Smooth muscle cell of the umbilical artery (primary cell): ENCODE measurements at places on chromosomes 12 and 14. TPM values are rescaled to one million over a fixed set of nuclear protein-coding genes. Genes with fewer than 3 reads are reported as not detected.

MUCL1 gene
- total RNA-seq: not detected in 2 replicates

CLEC6A gene
- not detected in 2 replicates for total RNA-seq

DENR gene
- 26.1 and 36.2 TPM in 2 replicates for total RNA-seq

TAS2R42 gene
- not detected in 2 replicates for total RNA-seq

CCND2 gene
- 105 and 204 TPM in 2 replicates for total RNA-seq

DGKA gene
- total RNA-seq: 45.1 and 84.2 TPM in 2 replicates

EML5 gene
- total RNA-seq: 0.09 and 0.30 TPM in 2 replicates

NKX2-1 gene
- total RNA-seq: not detected in 2 replicates

GPRC5D gene
- total RNA-seq: not detected in 2 replicates

KHNYN gene
- total RNA-seq: 47.7 and 49.6 TPM in 2 replicates

CDC42BPB gene
- 105 and 175 TPM in 2 replicates for total RNA-seq

POTEG gene
- total RNA-seq: not detected in 2 replicates

CCDC38 gene
- total RNA-seq: not detected in 2 replicates

DTX1 gene
- total RNA-seq: not detected in 2 replicates
